ENCODE measurements at places on chromosomes 1 and 21.

- DNase-seq, result no peak
Observed at GRCh38 chr1:178337091-178337706, 159.6 kb downstream of the CLEC20A start.

- DNase-seq, result no peak
Observed at GRCh38 chr1:205199090-205199930, 12.2 kb downstream of the DSTYK start.

GRCh38 chr1:223825767-223826748, 19.7 kb downstream of the TP53BP2 start:
- no peak for DNase-seq

- peak; percentile 48 for DNase-seq
Observed at GRCh38 chr1:228275430-228276173, 67.8 kb downstream of the OBSCN start.

- DNase-seq, result peak; percentile 77
Observed at GRCh38 chr1:59477286-59477685, 180.4 kb downstream of the FGGY start.

DNA sequence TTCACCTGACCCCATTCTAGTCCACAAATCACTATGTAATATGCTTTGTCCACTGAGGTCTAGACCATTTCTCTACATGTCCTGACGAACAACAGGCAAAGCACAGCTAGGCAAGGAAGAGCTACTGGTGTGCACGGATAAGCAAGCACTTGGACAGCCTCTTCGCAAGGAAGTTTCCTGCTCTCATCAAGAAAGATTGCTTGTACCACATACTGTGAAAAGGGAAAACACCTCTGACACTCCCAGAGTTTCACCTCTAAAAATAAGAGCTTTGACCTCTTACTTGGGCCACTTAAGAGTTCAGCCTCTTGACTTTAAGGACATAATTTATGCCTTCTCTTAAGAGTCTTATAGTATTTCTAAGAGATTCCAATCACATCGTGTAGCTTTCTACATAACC, 36.0 kb upstream of the LPAR3 start:
- DNase-seq, result no peak

GRCh38 chr1:36133484-36133883, 8.5 kb upstream of the COL8A2 start:
- peak; percentile 96 for DNase-seq

DNA sequence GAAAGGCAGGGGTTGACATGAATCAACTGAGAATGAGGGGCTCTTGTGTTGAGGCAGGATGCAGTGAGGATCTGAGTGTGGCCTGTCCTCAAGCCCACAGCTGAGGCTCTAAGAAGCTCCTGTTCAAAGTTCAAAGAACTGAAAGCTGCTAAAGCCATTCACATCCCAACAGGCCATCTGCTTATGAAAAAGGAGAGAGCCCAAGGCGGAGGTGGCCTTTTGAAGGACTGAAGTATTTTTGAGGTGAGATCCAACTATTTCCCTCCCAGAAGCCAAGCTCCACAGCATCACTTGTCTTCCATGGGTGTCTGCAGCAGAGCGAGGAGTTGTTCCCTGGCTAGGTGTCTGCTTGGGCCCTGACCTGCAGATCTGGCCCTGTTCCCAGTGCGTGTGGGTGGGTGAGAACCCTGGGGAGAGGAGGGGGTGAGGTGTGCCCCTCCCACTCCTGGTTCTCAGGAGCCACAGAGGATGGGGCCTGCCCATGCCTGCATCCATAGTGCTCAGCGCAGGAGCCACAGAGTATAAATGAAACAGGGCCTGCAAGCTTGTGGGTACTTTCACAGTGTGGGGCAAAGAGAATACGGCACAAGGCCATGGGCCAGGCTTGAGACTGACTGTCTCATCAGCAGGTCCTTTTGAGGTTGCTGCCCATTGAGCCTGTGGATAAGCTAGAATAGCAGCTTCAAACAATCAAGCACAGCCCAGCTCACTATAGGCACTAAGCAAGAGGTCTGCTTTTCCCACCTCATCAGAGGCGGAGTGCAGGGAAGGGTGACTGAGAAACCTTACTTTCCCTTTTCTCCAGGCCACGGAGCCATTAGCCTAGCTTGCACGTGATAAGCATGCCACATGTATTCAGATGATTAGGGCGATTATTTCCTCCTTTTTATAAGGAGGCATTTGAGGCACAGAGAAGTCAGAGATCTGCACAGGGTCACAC, 15.7 kb downstream of the REG4 start:
- DNase-seq, result no peak

DNA sequence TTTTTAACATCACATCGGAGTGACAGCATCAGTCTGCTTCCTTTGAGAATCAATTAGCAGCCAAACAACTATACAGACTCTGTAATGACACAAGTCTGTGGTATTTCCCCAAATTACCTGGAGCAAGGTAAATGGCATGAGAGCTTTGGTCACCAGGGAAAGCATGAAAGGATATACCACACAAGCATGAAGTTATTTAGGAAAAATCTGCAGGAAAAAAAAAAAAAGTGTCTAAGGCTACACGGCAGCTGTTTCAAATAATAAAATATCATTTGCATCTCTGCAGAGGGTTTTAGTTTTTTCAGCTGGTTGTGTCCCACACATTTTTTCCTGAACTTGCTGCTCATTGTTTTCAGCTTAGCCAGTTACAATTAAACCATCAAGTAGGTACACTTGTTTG, 234.7 kb downstream of the TTLL7 start:
- DNase-seq, result no peak

- no peak for DNase-seq
Observed at GRCh38 chr1:219476116-219476515, 136.8 kb downstream of the ZC3H11B start.

DNA sequence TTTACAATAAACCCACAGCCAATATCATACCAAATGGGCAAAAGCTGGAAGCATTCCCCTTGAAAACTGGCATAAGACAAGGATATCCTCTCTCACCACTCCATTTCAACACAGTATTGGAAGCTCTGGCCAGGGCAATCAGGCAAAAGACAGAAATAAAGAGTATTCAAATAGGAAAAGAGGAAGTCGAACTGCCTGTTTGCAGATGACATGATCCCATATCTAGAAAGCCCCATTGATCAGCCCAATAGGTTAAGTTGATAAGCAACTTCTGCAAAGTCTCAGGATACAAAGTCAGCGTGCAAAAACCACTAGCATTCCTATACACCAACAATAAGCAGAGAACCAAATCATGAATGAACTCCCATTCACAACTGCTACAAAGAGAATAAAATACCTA, 235.5 kb downstream of the DPYD start:
- DNase-seq, result no peak

- DNase-seq, result no peak
Observed at GRCh38 chr1:91129458-91129857, 107.6 kb upstream of the ZNF644 start.

GRCh38 chr1:41440321-41441085, 44.0 kb downstream of the EDN2 start:
- DNase-seq, result no peak

- no peak for DNase-seq
Observed at GRCh38 chr1:229871078-229871676, 195.9 kb upstream of the GALNT2 start.

GRCh38 chr1:1079408-1080121, 5.5 kb upstream of the RNF223 start:
- DNase-seq, result peak; percentile 94

DNA sequence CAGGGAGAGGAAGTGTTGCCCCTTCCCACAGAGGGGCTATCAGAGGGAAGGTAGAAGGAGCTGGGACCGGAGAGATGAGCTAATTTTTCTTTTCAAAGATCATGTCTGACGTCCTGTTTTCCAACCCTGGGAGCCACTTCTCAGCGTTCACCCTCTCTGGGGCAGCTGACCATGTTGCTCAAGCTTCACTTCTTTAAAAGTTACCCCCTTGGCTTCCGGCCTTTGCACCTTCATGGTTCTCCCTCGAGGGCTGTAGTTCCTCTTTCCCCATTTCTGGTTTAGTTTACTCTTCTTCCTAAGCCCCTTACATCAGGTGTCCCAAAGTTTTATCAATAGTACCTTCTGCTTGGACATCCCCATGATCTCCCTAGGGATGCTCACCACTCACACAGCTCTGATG, 23.8 kb upstream of the CSF1 start:
- no peak for DNase-seq

DNA sequence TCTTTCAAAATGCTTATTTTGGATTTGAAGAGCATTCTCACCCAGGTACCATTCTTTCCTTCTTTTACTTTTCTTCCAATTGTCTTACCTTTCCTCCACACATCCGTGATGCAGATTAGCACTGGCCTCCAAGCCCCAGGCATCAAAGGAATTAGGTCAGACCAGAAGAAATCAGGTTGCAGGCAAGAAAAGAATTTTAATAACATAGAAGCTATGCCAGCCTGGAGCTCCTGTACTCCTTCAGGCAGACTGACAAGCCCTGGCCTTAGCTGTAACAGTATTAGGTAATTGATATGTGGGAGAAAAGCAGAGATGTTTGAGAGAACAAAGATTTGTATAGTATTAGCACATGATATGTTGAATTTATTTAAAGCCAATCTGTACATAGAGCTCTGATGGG, 390.4 kb upstream of the ADGRL2 start:
- DNase-seq, result no peak

- no peak for DNase-seq
Observed at GRCh38 chr21:40768056-40768455, 78.9 kb downstream of the DSCAM start.

GRCh38 chr1:111789666-111790316, 34.1 kb downstream of the DDX20 start:
- peak; percentile 31 for DNase-seq

GRCh38 chr1:215583185-215583749, 16.2 kb downstream of the KCTD3 start:
- DNase-seq, result no peak

DNA sequence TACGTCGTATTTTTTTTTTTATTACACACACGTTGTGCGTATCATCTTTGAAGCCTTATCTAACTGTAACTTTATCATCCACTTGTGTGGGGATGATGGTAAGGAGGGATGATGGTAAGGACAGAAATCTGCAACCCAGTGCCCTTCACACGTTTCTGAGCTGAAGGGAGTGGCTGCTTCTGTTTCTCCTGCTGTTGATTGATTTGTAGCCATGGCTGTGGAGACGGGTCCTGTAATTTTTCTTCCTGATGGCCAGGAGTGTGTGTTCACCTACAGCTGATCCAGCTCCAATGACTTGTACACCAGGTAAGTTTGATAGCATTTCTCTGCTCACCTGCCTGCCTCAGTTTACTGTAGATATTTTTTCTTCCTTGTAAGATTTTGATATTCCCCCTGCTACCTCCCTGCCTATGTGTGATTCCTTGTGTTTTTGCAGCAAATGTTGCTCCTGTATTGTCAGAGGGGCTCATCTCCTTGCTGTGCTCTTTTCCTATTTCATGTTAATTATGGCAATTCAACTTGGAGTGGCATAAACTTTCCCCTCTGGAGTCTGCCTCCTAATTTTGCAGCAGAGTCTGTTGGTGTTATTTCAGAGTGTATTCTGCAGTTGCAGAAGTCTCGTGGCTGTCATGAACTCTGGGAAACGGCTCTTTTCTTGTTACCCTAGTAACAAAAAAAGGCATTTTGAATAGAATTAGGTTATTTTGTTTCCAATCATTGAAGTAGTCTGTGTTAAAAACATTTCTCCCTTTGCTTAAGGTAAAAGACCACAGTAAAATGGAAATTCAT, 64.1 kb downstream of the SH3BGR start:
- no peak for DNase-seq

- DNase-seq, result no peak
Observed at GRCh38 chr1:107535091-107535490, 394.3 kb downstream of the NTNG1 start.

- no peak for DNase-seq
Observed at GRCh38 chr1:155651861-155652661, 36.5 kb downstream of the YY1AP1 start.

DNA sequence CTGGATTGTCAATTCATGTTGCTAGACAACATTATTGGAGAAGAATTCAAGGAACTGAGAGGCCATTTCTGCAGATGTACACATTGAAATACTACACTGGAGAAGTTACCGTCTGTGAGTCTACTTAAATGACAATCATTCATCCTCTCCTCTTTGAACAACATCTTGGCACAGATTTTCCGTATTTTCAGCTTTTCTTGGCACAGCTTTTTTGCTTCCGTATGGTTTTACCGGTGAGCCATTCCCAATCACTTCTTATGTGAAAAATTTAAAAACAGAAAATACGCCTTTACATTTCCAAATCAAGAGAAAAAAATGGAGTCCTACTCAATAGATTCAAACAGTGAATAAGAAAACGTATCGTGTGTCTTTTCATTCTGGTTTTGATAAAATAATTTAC, 1493.7 kb downstream of the AMY1C start:
- no peak for DNase-seq

DNA sequence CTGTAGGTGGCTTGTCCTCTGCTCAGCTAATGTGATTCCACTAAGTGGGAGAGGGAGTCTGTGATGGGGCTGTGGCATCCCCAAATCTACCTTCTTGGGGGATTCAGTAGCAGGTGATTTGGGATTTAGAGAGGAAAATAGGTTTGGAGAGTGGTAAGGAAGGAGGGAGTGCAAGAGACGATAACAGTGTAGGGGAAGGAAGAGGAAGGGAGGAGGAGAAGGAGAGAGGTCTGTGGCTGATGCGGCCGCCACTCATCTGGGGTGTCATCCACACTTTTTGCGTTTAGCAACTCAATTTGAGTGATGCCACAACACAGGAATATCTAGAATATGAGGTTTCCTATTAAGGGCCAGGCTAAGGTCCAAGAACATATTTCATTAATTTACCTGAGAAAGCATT, 23.8 kb upstream of the PCP4 start:
- no peak for DNase-seq

- no peak for DNase-seq
Observed at GRCh38 chr1:85054664-85055063, 6.4 kb upstream of the MCOLN3 start.

DNA sequence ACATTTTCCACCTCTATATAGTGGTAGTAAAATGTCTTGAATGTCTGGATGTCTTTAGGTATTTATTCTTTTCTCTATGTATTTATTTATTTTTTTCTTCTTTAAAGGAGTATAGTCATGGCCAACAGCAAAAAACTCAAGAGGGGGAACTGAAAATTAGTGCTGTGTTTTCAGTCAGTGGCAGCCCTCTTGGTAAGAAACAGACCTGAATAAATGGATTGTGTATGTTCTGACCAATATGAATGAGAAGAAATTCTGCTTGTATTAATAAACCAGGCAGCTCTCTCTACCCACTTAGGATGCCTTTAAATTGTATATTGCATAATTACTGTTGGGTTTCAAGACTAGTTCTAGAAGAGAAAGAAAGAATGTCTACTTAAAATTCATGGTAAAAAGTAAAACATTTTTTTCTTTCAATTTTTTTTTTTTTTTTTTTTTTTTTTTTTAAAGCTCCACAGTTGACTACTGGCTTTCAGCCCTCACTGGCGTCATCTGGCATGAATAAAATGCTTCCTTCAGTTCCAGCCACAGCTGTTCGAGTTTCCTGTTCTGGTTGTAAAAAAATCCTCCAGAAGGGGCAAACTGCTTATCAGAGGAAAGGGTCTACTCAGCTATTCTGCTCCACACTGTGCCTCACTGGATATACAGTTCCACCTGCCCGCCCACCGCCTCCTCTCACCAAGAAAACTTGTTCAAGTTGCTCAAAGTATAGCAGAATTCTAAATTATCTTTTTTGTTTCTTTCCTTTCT, 101.6 kb downstream of the ZMYM4 start:
- DNase-seq, result peak; percentile 59

- no peak for DNase-seq
Observed at GRCh38 chr1:245571815-245572294, 417.1 kb downstream of the KIF26B start.

GRCh38 chr1:84619383-84620102, 45.3 kb upstream of the CTBS start:
- peak; percentile 46 for DNase-seq

- DNase-seq, result no peak
Observed at GRCh38 chr21:15058854-15059263, 5.9 kb downstream of the NRIP1 start.

All from GM04504 (cell line).